ENCODE measurements at places on chromosomes 2 and 18. TPM values are rescaled to one million over a fixed set of nuclear protein-coding genes. Genes with fewer than 3 reads are reported as not detected.

DTNA gene
- 569 TPM for total RNA-seq

GRCh38 chr2:10448576-10449485, 704 bp upstream of the ODC1 start:
- peak; percentile 83 for DNase-seq

PRKAG3 gene
- total RNA-seq: not detected

GRCh38 chr2:29697715-29698114, 223.7 kb downstream of the ALK start:
- no peak for DNase-seq

GRCh38 chr18:24160086-24160485, 21.2 kb downstream of the CABYR start:
- no peak for DNase-seq

SERPINB4 gene
- not detected for total RNA-seq

DNA sequence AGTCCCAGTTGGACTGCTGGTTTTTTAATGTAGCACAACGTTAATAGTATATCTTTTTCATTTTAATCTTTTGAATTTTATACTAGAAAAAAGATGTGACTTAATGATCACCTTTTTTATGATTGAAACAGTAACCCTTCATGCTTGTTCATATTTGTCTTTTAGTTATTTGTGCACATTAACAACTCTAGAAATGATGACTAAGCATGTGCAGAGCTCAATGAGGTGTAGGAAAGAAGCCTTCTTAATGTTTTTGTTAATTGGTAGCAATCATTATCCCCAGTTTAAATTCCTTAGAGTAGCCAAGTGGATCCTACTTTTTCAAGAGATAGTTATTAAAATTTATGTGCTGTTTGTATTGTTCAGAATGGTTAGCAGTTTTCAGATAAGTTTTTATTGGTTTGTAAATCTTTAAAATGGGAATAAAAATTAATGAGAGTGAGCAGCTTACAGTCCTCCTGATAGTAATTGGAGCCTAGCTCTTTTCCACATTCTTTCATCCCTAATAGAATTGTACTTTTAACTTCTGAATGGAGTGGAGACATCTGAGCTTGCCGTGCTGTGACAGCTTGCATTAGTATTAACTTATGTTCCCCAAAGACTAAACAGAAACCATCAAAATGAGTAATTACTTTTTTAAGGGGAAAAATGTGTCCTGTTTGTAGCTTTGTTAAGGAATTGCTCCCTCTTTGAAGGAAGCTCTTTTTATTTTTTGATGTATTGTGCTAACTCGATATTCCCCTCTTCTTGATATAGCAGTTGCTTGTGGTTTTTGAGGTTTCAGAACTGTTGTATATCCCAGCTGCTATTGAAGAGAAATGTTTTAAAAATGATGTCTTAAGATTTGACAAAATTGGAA, 17.3 kb downstream of the PIK3C3 start:
- DNase-seq: no peak

DNA sequence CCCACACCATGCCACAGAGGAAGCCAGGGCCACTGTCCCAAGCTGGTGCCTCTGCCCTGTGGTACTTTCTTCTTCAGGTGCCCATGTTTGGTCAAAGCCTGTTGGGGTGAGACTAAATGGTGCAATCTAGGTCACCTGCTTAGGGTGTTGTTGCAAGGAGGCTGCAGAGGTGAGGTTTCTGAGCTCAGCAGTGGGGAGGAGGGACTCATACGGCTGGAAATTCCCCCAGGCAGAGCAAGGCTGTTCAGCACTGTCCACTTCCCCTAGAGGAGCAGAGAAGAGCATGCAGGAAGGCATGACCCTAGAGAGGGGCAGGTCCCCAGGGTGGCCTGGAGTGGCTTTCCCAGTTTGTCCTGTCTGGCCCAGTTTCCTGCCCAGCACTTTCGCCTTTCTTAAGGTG, 211.0 kb downstream of the HAUS1 start:
- DNase-seq: no peak

- no peak for DNase-seq
Observed at GRCh38 chr2:240619506-240620148, 5.7 kb upstream of the GPR35 start.

Data from dorsolateral prefrontal cortex (tissue), 122 donors.